ENCODE measurements at places on chromosomes 4 and X.

- DNase-seq, result no peak
These were observed 349.0 kb upstream of the GATB start for GRCh38 chr4:152109531-152110509.

DNA sequence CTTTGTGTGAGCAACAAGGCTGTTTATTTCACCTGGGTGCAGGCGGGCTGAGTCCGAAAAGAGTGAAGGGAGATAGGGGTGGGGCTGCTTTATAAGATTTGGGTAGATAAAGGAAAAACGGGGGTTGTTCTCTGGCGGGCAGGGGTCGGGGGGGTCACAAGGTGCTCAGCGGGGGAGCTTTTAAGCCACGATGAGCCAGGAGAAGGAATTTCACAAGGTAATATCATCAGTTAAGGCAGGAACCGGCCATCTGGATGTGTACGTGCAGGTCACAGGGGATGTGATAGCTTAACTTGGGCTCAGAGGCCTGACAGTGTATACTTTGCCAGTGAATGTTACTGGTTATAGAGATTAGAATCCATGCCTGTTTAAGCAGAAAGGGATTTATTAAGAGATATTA, 19.7 kb upstream of the SPCS3 start:
- no peak for DNase-seq

GRCh38 chr4:47194036-47194737, 162.8 kb downstream of the GABRB1 start:
- DNase-seq, result no peak

- no peak for DNase-seq
These were observed 13.1 kb upstream of the COQ2 start for GRCh38 chr4:83297548-83298260.

DNA sequence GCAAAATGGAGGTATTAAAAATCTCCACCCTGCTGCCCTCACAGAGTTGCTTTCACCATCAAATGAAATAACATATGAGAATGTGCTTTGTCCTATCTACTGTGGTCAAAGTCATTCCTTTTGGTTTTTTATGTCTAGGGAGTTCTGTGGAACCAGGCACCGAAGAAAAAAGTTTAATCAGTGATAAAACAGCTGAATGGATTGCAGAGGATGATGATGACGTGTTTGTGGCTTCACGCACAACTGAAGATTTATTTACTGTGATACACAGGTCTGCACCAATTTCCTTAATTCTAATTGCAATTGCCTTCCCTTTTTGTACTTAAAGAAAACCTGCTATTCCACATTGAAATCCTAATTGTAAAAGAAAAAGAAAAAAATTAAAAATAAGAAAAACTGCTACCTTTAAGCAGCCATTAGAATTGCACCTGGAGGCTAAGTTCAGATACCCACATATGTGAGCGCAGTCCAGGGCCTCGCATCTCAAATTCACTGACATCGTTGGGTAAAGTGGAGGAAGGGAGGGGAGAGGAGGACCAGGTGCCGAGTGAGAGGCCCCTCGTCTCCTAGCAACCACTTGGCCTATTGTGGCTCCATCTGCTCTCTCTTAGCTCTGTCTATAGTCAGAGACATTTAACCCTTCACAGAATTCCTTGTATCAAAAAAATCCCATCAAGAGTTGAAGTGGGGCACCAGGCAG, 10.5 kb upstream of the RTL5 start:
- DNase-seq, result no peak

DNA sequence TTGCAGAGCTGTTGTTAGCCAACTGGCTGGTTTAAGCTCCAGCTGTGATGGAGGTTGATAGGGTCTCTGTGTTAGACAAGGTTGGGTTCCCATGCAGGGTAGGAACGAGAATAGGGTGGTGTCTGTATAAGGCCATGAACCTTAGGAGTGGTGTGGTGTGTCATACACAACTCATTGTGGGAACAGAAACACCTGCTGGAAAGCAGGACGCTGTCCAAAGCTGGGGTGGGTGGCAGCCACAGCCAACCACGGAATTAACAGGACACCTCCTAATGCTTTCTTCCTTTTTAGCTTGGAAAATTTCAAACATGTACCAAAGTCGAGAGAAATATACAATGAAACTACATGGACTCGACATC, 94.4 kb downstream of the ARHGAP10 start:
- no peak for DNase-seq

DNA sequence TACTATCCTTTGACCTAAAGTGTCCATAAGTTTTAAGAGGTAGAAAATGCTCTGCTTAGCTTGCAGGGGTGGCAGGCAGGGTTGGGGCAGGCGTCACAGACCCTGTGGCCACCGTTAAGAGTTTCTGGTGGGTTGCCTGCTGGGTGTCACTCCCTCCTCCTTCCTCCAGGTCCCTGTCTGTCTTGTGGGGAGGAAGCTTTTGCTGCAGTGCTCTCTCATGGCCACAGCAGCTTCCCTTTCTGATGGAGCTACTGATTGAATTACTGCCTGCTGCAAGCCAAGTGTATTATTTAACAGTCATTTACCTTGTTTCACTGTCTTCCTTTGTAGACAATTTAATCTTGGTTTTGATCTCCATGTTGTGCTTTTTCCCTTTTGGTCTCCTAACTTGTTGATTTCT, 384.6 kb downstream of the IDS start:
- no peak for DNase-seq

DNA sequence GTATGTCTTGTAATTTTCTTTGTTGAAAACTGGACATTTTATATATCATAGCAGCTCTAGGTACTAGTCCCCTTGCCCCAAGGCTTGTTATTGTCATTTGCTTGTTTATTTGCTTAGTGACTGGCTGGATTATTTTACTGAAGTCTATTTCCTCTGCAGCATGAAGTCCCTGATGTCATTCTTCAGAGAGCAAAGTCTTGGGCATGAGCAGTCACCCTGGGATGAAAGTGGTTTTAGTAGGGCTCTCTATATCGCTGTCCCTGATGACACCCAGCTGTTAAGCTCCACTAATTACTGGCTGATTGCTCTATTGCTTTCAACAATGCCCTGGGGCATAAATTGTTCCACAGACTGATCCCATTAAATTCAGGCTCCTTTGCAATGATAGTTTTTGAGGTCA, 113.5 kb upstream of the USP9X start:
- DNase-seq, result no peak

DNA sequence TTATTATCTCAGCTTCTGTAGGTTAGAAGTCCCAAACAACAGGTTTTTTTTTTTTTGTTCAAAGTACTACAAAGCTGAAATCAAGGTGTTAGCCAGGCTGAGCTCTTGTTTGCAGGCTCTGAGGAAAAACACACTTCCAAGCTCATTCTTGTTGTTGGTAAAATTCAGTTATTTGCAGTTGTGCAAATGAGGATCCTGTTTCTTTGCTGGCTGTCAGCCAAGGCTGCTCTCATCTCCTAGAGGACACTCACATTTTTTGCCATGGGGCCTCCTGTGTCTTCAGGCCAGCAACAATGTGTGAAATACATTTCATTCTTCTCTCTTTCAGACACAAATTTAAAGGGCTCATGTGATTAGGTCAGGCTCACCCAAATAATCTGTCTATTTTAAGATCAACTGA, 60.3 kb upstream of the HSD17B10 start:
- DNase-seq, result no peak

DNA sequence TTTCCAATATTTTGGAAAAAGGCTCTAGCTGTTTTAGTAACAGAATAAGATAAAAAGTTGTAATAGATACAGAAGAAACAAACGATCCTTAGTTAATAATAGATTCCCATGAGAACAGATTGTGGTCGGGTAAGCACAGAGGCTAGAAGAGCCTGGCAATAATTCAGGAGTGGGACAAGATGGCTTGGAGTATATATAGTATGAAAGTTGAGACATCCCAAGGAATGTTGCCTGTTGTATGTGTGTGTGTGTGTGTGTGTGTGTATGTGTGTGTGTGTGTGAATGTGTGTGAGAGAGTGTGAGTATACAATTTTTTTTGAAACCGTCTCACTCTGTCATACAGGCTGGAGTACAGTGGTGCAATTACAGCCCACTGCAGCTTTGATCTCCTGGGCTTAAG, 150.7 kb downstream of the PDGFC start:
- DNase-seq, result no peak

GRCh38 chr4:150126201-150126863, 48.1 kb downstream of the DCLK2 start:
- no peak for DNase-seq

GRCh38 chr4:54277691-54278090, 48.6 kb downstream of the PDGFRA start:
- no peak for DNase-seq

- DNase-seq, result no peak
These were observed 120.4 kb downstream of the CDKL5 start for GRCh38 chrX:18545771-18546170.

DNA sequence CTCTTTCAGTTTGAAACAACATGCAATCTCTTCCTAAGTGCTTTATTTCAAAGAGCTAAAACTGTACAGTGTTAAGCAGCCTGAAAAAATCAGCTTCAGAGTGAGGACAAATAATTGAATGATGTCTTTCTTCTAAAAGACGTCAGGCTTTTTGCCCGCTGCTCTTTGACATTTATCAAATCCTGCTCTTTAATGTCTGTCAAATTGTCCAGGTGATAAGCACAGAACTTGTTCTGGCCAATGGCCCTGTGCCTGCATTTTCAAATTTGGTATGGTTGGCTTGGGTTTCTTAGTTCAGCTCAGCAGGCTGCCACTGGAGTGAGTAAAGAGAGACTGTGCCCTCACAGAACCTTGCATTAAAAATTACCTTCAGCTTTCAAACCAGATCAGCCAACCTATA, 712.9 kb upstream of the LCORL start:
- no peak for DNase-seq

GRCh38 chr4:187094144-187094543, 370.5 kb upstream of the FAT1 start:
- no peak for DNase-seq

- no peak for DNase-seq
These were observed 15.7 kb downstream of the SUPT20HL2 start for GRCh38 chrX:24298191-24298590.

DNA sequence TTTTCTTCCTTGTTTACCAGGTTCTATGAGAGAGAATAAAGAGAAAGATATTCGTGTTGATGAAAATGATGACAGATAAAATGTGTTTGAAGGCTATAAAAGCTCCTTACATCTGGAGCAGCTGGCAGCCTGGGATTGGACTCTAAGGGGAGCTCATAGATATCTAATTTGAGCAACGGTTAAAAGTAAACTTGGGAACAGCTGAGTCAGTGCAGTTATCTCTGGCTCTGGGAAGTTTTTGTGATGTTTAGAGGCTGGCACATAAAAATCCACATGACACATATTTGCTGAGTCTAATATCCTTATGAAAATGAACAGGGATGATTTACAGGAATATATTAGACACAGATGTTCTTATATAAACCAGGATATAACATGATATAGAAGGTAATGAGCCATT, 331.8 kb upstream of the TENM3 start:
- DNase-seq, result no peak

DNA sequence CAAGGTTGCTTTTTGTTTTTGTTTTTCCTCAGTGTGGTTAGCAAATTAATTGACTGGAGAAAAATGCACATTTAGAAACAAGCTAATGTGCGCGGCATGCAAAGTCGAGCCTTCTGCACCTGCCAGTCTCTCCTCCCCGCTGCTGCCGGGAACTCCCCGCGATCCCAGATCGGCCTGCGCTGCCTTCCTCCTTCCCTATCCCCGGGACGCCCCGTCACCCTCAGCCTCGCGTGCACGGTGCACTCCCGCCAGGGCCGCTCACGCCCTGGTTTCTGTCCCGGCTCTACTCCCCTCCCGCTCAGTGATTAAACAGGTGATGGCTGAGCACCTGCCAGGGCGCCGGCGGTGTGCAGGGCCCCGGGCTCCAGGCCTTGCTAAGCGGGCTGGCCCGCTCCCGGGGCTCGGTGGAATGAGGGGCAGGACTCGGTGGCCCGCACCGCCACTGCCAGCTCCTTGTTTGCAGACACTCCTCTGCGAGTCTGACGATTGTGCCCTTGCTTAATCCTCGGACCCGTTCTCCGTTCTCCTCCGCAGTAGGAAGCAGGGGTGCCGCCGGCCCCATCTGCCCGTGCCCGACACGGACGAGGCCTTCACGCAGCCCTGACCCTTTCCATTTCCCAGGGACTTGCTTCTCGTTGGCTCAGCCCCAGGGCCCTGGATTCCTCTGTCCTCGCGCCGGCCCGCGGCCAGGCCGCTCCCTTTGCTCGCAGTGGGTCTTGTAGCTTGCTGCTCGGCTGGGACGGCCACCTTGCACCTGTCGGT, 143.4 kb downstream of the TRIML1 start:
- DNase-seq, result no peak

- DNase-seq, result no peak
These were observed 42.4 kb downstream of the N4BP2 start for GRCh38 chr4:40099010-40099409.

DNA sequence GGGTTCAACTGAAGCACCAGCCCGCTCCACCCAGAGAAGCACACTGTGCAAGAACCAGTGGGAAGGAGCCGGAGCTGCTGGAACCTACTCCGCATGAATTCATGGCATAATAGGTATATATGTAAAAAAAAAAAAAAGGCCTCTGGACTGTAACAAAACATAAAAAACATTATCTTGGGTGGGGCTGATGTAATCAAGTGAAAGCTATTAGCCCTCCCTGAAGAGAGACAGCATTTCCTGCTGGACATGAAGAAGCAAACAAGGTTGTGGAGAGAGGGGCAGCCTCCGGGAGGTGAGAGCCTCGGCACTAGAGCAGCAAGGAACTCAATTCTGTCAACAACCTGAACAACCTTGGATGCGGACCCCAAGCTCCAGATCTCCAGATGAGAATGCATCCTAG, 50.7 kb downstream of the PLAC1 start:
- no peak for DNase-seq

DNA sequence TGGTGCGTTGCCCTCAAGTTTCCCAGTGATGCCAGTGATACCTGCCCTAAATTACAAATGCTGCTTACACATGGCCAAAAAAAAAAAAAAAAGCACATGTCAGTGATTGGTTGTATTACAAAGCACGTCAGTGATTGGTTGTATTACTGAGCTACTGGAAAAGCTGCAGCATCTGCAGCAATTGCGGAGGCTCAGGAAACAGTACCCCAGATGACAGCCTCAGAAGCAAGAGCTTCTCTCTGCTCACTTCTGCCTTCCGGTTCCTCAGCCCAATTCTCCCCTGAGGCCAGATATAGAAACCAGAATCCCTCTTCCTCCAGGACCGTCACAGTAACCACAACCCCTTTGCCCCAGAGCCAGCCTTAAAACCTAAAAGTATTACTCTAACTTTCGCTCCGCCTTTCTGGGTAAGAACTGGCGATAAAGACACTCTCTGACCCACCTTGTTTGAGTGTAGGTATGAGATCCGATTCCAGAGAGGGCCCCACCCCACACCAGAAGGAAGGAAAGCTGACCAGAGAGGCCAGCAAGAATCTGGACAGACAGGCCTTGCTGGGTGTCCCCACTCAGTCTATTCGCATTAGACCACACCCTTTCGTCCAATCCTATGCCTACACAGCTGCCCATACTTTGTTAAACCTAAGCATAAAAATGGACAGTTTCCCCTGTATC, 85.0 kb upstream of the SORBS2 start:
- no peak for DNase-seq

GRCh38 chrX:127177966-127178365, 358.4 kb downstream of the PRR32 start:
- DNase-seq, result no peak

DNA sequence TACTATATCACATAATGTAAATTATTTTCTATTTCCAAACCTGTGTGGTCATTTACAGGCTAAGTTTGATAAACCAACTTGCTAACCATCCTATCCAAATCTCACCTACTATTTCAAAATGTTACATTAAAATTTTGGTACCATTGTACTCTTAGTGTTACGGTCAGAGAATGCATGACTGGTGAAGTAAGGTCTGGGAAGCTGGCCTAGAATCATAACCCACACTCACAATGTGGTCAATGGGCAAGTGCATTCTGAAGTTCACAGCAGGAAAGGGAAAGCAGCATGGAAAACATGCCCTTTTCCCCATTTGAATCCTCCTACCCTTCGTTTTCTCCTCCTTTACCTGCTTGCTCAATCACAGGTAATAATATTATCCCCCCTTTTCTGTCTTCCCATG, 54.4 kb downstream of the PPP3CA start:
- no peak for DNase-seq

Measured in stimulated activated CD8-positive, alpha-beta memory T cell treated with anti-CD3 and anti-CD28 coated beads, Interleukin-15, amount 100 ng/mL, for 24 hours (primary cell).